ENCODE measurements at places on chromosomes 4 and X. TPM values are rescaled to one million over a fixed set of nuclear protein-coding genes. Genes with fewer than 3 reads are reported as not detected.

GRCh38 chr4:100926039-100926717 is 408.4 kb upstream of the EMCN start:
- DNase-seq = no peak

DNA sequence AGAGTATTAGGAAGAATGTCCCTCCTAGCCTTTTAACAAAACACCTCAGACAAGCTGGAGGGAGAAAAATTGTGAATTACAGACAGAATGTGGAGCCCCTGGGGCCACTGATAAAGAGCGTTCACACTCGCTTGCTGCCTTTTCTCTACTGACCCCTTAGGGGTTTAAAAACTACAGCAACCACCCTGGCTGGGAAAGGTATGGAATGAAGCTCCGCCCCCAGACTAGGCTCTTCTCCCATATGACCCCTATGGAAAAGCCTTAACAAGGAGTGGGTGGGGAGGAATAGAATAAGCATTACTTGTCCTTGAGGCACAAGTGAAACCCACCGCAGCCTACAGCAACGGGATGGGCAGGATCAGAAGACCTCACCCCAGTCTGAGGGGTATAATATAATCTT is 26.3 kb downstream of the ANKRD50 start:
- DNase-seq = no peak

DNA sequence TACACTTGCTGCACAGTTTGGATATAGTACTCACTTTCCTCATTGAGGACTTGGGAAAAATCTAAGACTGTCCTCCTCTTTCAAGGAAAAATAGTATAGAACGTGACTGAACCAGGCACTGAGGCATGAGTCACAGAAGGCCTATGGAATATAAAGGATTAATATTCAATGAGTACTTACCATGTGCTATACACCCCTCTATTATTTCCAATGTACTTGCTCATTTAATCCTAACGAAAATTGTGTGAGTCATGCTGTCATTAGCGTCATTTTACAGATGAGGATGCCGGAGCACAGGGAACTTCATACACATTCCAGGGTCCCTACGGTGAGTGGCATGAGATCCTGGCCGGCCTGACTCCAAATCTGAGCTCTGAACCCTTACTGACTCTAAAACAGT is 2136.2 kb upstream of the TENM3 start:
- no peak for DNase-seq

- no peak for DNase-seq
Measured at GRCh38 chr4:4350909-4351308, 36.0 kb upstream of the NSG1 start.

- no peak for DNase-seq
Measured at GRCh38 chrX:153633048-153633447, 14.0 kb upstream of the DUSP9 start.

- no peak for DNase-seq
Measured at GRCh38 chr4:2354118-2354517, 64.3 kb downstream of the ZFYVE28 start.

GRCh38 chr4:82865592-82865991 is 25.4 kb downstream of the SEC31A start:
- DNase-seq = no peak

GRCh38 chr4:188002751-188003150 is 7.2 kb downstream of the ZFP42 start:
- DNase-seq = no peak

DNA sequence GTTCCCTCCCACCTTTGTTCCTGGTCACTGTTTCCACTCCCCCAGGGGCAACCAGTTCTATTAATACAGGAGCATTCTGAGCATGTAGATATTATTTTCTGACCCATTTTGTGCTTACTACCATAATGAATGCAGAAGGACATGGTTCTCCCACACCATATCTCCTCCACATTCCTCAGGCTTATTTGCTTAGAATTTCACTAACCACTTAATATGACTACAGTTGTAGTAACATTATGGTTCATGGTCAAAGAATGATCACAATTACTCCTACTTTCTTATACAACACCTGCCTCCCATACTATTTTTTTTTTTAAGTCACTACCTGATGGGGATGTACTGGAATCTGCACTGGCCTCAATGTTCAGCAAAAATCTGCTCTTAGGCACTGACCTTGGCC is 7.5 kb upstream of the FAM184B start:
- no peak for DNase-seq

GRCh38 chrX:33336783-33337182 is 125.4 kb upstream of the DMD start:
- DNase-seq = peak; percentile 20

DNA sequence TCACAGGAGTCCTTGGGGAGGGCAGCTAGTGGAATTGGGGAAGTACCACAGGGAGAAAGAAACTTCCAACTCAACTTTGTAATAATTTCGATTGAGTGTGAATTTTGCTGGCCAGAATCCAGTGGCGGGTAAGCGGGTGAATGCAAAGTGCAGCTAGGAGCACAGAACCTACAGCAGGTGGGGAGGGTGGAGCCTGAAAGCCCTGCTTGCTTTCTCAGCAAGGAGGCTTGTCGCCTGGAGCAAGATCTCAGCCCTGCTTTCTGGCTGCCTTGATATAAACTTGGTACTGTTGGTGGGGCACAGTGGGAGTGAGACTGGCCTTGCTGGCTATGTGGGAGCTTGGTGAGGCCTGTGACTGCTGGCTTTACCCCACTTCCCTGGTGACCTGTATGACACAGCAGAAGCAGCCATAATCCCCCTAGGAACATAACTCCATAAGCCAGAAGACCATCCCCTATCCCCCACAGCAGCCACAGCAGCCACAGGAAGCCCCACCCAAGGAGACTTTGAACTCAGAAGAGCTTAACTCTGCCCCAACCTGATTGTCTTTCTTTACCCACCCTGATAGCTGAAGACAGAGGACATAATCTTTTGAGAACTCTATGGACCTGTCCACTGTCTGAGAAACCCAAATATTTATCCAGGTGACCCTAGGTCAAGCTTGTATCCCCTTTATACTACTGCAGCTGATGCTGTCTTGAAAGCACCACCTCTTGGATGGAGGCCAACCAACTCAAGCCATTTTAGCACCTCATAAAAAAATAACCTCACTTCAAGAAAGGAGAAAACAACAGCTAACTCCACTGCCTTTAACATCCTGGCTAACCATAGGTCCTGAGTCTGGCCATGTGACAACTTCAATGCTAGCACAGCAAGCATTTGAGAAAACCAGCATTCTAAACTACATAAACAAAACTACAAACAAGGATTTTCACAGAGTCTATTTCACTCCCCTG is 87.2 kb upstream of the PDE5A start:
- no peak for DNase-seq

DNA sequence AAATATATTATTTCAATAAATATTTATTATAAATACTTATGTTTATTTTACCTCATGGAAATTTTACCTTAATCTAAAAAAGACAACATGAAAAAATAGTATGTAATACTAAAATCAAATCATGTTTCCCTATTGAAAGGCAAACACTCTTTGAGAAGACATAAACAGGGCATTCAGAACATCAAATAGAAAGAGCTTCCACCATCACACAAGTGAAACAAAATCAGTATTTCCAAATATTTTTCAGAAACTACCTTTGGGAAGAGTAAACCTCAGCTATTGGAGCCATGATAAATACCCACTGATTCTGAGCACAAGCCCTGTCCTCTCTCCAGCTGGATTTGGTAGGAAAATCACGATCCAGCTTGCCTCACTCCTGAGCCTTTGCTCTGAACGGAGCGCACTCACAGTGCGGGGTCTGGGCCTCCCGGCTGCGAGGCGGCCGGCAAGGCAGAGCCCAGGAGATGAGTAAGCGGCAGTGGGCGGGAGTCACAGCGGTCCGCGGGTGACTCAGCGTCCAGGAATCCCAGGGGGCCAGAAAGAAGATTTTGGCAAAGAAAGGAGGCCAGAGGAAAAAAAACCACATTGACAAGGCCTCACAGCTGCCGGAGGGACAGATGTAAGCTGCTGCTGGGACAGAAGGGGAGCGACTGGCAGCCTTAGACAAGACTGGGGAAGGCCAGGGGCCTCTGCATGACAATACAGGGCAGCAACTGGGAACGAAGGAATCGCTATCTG is 14.7 kb upstream of the ANXA5 start:
- DNase-seq = peak; percentile 89

DNA sequence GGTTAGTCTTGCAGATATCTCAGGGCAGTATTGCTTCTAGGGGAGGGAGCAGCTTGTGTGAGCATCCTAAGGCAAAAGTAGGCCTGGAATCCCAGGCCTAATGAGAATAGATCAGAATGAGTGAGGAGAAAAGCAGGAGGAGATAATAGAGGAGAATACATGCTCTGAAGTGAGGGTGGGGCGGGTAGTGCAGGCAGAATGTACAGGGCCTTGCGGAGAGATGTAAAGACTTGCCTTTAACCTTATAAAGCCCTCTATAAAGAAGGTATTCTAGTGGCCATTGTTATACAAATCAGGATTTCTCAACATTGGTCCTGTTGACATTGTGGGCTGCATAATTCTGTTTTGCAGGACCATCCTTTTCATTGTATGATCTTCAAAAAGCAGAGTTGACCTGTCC is 855.3 kb downstream of the PCDH7 start:
- no peak for DNase-seq

DNA sequence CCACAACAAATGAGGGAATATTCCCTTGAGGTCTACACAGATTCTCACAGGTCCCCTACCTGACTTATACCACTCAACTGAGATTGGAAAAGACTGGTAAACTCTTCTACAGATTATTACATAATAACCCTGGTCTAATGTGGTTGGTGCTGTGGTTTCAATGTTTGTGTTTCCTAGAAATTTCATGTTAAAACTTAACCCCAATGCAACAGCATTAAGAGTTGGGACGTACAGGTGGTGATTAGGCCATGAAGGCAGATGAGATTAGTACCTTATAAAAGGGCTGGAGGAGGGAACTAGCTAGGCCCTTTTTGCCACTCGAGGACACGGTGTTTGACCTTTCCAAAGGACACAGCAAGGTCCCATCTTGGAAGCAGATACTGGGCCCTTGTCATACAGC is 84.3 kb upstream of the TAPT1 start:
- no peak for DNase-seq

- no peak for DNase-seq
Measured at GRCh38 chrX:48890296-48890925, 7.2 kb downstream of the TIMM17B start.

GRCh38 chr4:74132944-74133343 is 25.0 kb upstream of the MTHFD2L start:
- DNase-seq = no peak

DNA sequence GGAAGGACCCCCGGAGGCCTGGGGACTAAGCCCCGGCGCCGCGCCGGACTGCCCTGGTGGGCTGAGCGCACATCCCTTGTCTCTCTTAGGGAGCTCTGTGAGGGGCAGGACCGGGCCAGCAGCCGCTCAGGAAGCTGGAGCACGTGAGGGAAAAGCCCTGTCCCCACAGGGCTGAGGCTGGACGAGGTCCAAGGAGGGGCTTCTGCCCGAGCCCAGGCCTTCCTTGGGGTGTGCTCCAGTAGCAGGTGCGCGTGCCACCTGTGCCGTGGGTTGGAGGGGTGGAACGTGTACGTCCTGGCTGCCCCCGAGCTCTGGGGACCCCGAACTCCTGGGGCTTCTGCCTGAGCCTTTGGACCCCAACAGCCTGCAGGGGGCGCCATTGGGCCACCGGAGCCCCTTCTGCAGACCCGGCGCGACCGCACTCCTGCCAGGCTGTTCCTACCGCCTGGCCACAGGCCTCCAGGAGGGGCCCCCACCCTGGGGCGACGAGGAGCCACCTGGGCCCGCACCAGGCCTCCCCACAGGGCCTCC is 27.2 kb downstream of the TACC3 start:
- peak; percentile 81 for DNase-seq

DNA sequence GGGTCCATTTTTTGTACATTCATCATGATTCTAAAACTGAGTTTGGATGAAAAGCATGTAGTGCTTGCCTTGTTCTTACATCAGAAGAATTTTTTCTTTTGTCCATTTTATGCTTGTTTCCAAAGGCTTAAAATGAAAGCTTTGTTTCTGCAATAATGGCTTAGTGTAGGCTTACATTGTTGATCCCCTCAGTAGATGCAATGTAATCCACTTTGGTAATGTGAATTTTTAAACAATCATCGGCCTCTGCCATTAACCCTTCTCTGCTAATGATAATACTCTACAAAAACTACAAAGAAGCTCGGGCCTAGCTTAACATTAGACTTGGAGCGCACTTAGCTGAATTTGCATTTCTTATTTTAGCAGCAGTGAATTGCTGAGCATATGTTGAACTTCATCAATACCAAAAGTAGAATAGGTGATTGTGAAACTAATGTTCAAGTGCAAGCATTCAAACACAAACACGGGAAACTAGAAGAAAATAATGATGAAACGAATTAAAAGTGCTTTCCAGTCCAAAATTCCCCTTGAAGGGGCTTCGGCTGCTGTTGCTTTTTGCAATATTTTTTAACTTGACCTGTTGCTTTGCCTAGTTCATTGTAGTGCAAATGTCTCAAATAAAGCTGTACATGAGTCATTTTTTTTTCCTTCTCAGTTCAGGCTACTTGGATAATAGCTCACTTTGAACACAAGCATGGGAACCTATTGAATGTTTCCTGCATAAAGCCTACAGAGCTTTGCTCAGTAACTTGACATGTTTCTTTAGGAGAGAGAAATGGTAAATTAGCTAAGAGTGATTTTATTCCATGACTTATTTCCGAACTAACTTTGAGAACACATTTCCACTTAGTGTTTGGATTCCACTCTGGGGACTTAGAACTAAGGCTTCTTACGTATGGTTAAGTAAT is 66.5 kb downstream of the SLIT2 start:
- no peak for DNase-seq

DNA sequence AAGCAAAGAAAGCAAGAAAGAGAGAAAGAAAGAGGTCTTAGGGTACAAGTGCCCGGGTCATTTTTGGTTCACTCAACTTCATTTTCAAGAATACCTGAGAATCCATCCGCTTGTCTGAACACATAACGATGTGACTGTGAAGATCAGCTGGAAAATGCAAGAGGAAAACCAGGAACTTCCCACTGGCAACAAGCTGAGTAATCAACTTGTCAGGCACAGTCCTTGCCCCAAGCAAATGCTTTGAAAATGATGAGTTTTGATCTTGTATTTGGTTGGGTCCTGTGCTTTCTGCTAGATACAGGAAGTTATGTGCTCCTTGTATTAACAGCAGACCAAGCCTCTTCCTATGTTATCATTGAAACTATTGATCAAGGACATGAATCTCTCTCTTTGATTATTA is 239.1 kb downstream of the ASMT start:
- DNase-seq = no peak

The MAGEE2 gene
- 0.22 TPM for total RNA-seq

The DSPP gene
- total RNA-seq = not detected

The SSX1 gene
- total RNA-seq = not detected

The TGIF2LX gene
- total RNA-seq = not detected

The ADGRG2 gene
- not detected for total RNA-seq

The SLC39A8 gene
- total RNA-seq = 627 TPM

The OPRPN gene
- total RNA-seq = not detected

The BEX1 gene
- 0.34 TPM for total RNA-seq

The C1GALT1C1 gene
- 23.2 TPM for total RNA-seq

The FRAS1 gene
- total RNA-seq = 4.3 TPM

The HTR2C gene
- total RNA-seq = not detected

The IL15 gene
- 7.5 TPM for total RNA-seq

All from upper lobe of left lung (tissue), 6 donors.